ENCODE measurements at places on chromosomes 7 and 10. TPM values are rescaled to one million over a fixed set of nuclear protein-coding genes. Genes with fewer than 3 reads are reported as not detected.

DNA sequence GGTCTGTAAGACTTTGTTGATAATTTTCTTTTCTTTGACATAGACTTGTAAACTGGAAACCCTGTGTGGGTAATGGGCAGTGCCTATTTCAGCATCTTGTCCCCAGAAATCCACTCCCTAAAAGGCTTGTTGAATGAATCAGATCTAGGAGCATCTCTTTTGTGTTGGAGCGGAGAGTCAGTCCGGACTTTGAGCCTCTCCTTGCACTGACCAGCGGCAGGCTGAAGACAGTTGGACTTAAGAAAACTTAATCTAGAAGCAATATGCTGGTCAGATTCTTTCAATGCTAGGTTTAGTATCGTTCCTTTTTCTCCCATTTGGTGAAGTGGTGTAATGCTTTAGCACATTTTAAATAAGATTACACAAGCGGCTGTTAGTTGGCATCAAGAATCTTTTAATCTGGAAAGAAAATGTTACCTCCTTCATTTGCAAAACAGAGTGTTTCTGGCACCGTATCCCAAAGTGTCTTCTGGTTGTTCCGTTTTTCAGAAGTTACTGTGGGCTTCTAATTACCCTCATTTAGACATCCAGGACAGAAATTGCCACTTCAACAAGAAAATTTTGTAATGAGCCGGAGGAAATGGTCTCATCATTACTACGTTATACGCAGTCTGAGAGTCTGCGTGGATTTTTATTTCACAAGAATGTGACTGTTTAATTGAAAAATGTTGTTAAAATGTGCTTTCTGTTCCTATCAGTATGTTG is 74.7 kb downstream of the CUX1 start:
- no peaks in the 10 kb centered on the region for H3K36me3 ChIP-seq
- DNase-seq, result no peak
- peak overlapping the region; percentile 84 for H3K27ac ChIP-seq
- H3K4me1 ChIP-seq, result no peaks in the 10 kb centered on the region
- H3K4me3 ChIP-seq, result no peak overlapping the region
- H3K27me3 ChIP-seq, result no peaks in the 10 kb centered on the region

- no peaks in the 10 kb centered on the region for H3K27me3 ChIP-seq
- H3K36me3 ChIP-seq, result no peaks in the 10 kb centered on the region
- no peaks in the 10 kb centered on the region for H3K4me1 ChIP-seq
- H3K27ac ChIP-seq, result no peak overlapping the region
- no peak for DNase-seq
- H3K4me3 ChIP-seq, result no peak overlapping the region
Observed at GRCh38 chr7:124603066-124603465, 162.5 kb downstream of the GPR37 start.

GRCh38 chr7:36265680-36266079 is 112.6 kb downstream of the EEPD1 start:
- H3K4me1 ChIP-seq, result no peaks in the 10 kb centered on the region
- no peaks in the 10 kb centered on the region for H3K27me3 ChIP-seq
- peak; percentile 68 for DNase-seq
- no peaks in the 10 kb centered on the region for H3K36me3 ChIP-seq
- H3K27ac ChIP-seq, result peak overlapping the region; percentile 86

- H3K27me3 ChIP-seq, result no peaks in the 10 kb centered on the region
- H3K36me3 ChIP-seq, result no peaks in the 10 kb centered on the region
- peaks cover 21% of the 10 kb centered on the region for H3K4me1 ChIP-seq
Observed at GRCh38 chr10:62459072-62459471, 84.9 kb downstream of the ZNF365 start.

DNA sequence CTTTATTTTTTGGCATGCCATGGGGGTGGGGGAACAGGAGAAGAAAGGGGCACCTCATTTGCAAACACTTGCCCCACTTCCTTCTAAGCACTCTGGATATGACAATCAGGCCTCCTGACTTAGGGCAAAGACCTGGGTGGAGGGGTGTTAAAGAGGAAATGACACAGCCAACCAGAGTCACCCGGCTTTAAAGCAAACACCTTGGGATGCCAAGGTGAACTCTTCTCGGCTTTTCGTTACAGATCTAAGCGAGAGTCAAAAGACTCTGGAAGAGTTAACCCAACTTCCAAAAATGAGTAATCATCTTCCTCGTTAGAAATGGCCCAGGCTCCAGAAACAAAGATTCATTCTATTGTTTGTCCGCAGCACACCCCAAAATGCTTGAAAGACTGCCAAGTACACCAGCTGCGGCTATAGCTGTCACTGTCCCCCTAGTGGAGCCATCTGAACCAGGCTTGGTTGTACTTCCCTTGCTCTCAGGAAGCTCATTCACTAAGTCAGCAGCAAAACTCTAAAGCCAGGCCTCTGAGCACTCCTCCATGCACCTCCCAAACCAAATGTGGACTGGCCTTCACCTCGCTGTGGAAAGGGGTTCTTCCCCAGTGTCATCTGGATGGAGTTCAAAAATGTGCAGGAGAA is 24.8 kb downstream of the FAM53B start:
- peaks cover 85% of the 10 kb centered on the region for H3K4me1 ChIP-seq
- H3K27me3 ChIP-seq, result no peaks in the 10 kb centered on the region
- DNase-seq, result peak; percentile 82
- H3K4me3 ChIP-seq, result no peak overlapping the region

DNA sequence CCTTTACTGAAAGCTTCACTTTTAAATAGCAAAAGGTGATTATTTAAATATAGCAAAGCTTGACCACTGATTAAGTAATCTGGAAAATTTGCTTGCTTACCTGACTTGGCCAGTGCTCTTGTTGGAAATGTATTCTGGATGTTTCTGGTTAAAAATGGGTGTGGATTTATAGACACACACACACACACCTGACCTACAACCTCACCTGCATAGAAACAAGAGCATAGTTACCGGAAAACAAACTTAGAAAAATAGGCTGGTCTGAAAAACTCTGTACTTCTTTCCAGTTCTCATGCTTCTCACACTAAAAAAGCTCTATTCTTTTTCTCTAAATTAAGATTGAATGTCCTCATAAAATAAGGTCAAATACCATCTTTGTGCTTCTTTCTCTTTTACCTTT is at the start of gene AGR3:
AGR3 (minus strand) TSS at position 140 of the 400 bp plus-strand sequence. CDS start 3,365 bp downstream, outside the sequence.
- H3K27ac ChIP-seq, result no peak within 1 kb of the TSS
- H3K36me3 ChIP-seq, result no peaks in the 10 kb centered on the region
- no peaks in the 10 kb centered on the region for H3K27me3 ChIP-seq
- H3K4me3 ChIP-seq, result no peak within 1 kb of the TSS

DNA sequence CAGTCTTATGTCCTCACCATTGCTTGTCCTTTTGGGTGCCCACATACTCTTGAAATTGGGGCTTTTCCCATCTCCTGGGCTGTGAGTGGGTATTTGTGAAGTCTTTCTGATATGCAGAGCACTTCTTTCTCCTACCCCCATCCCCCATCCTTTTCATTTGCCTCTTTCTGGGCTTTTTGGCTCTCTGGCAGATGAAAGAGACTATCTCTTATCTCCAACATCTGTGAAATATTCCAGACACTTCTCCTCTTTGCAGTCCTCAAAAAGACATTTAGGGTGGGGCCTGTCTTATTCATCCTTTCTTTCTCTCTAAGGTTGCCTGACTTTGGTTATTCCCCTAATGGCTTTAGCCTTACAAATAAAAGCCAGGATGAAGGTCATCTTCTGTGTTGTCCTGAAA is 462.2 kb upstream of the MKI67 start:
- no peak for DNase-seq
- no peaks in the 10 kb centered on the region for H3K36me3 ChIP-seq
- H3K27ac ChIP-seq, result no peak overlapping the region
- no peaks in the 10 kb centered on the region for H3K27me3 ChIP-seq
- no peaks in the 10 kb centered on the region for H3K4me1 ChIP-seq

DNA sequence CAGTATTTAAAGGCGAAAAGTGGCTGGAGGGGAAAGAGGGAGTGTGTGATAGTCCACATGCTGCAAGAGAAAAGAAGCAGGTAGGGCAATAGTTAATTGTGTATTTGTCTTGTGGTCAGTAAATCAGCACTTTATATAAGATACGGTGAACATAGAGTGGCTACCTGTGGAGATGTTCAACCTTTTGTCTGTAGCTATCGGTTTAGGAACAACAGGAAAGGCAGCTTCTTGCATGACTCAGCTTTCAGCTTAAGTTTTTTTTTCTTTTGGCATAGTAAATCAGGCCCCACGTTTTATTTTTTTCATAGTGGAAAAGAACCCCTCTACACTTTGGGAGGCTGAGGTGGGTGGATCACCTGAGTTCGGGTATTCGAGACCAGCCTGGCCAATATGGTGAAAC is 14.2 kb upstream of the MTPN start:
- no peak overlapping the region for H3K4me3 ChIP-seq
- no peaks in the 10 kb centered on the region for H3K36me3 ChIP-seq
- no peaks in the 10 kb centered on the region for H3K27me3 ChIP-seq
- H3K4me1 ChIP-seq, result no peaks in the 10 kb centered on the region

The ITIH5 gene
- 111 TPM for total RNA-seq

The COMMD3 gene
- total RNA-seq, result 56.8 TPM

All from sigmoid colon (tissue), 7 donors.